CD4-positive, CD25-positive, alpha-beta regulatory T cell (primary cell): ENCODE measurements at places on chromosomes 3 and 15. TPM values are rescaled to one million over a fixed set of nuclear protein-coding genes. Genes with fewer than 3 reads are reported as not detected.

DNA sequence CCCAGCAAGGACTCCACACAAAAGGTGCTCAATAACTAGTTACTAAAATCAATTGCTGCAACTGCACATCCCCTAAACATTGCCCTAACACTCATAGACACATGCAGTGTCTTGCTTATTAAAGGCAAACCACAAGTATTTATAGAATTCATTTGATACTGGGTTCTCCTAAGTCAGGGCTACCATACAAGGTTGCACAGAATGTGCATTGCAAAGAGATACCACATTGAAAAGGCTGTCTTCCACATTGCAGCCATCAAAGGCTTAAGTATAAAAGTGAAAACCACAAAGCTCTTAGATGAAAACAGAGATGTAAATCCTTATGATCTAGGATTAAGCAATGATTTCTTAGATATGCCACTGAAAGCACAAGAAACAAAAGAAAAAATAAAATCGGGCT, 33.6 kb upstream of the TOPAZ1 start:
- H3K27ac ChIP-seq, result no peak overlapping the region
- peaks cover 20% of the 10 kb centered on the region for H3K27me3 ChIP-seq
- no peak overlapping the region for H3K4me3 ChIP-seq
- no peaks in the 10 kb centered on the region for H3K4me1 ChIP-seq
- no peaks in the 10 kb centered on the region for H3K36me3 ChIP-seq
- no peak for DNase-seq

DNA sequence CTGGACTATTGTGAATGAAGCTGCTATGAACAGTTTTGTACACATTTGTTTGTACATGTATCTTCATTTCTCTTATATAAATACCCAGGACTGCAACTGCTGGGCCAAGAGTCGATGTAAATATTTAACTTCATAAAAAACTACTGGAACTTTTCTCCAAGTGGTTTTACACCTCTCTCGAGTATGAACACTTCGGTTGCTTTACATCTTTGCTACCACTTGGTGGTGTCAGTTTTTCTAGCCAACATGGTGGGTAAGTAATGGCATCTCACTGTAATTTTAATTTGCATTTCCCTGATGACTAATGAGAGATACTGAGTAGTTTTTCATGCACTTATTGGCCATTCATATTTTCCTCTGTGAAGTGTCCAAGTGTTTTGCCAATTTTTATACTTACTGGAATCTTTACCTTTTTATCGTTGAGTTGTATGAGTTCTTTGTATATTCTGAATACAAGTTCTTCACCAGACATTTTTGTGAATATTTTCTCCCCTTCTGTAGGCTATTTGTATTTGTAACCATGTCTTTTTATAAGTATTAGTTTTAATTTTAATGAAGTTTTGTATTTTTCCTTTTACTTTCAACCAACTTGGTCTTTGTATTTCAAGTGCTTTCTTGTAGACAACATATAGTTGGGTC, 44.4 kb downstream of the PCOLCE2 start:
- no peak overlapping the region for H3K27ac ChIP-seq
- H3K27me3 ChIP-seq, result peaks cover 2% of the 10 kb centered on the region
- no peak overlapping the region for H3K4me3 ChIP-seq

- no peak for DNase-seq
- no peaks in the 10 kb centered on the region for H3K27me3 ChIP-seq
- no peaks in the 10 kb centered on the region for H3K4me1 ChIP-seq
- no peak overlapping the region for H3K27ac ChIP-seq
Measured at GRCh38 chr3:10340046-10340445, 19.1 kb upstream of the SEC13 start.

- H3K36me3 ChIP-seq, result no peaks in the 10 kb centered on the region
- H3K27me3 ChIP-seq, result no peaks in the 10 kb centered on the region
- no peak for DNase-seq
- H3K27ac ChIP-seq, result no peak overlapping the region
Measured at GRCh38 chr15:66832664-66833063, 130.6 kb downstream of the SMAD6 start.

DNA sequence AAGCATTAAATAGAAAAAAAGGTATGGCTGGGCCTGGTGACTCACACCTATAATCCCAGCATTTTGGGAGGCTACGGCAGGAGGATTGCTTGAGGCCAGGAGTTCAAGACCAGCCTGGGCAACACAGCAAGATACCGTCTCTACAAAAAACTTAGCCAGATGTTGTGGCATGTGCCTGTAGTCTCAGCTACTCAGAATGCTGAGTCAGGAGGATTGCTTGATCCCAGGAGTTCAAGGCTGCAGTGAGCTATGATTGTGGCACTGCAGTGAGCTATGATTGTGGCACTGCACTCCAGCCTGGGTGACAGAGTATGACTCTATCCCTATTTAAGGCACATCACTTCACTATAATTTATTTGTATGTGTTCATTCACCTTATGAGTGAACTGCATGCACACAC, 54.3 kb downstream of the SLC4A7 start:
- H3K4me3 ChIP-seq, result no peak overlapping the region
- no peak for DNase-seq
- peaks cover 54% of the 10 kb centered on the region for H3K36me3 ChIP-seq
- H3K27ac ChIP-seq, result no peak overlapping the region

The PLXNA1 gene
- total RNA-seq, result 12.6 TPM

The CCDC39 gene
- total RNA-seq, result not detected

The ATXN7 gene
- total RNA-seq, result 249 TPM
